NCI-H2171 treated with DMSO at 0.1 percent for 48 hours (cell line): ENCODE measurements at places on chromosomes 13 and 19.
A peak's percentile ranks its signal among the peaks of the same experiment; 100 is the strongest.

DNA sequence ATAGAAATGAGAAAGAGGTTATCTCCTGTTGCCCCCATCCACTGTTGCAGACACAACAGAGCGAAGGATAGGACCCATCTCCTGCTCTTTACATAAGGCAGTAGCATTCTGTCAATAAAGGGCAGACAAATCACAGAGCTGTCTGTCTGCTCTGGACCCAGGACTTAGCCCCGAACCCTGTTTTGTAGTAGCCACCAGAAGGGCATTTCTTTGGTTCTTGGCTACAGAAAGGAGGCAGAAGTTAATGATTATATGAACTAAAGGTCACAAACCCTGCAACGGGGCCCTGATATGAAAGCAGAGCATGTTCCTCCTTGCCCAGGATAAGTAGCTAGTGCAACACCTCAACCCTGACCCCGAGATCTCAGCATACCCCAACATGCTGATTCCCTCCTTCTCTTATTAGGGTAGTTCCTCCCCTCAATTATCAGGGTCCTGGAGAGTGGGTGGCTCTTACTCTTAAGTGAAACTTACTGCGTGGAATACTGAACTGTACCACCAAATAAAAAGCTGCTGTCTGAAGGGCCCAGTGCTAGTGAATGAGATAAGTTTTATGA is 680.4 kb upstream of the SPRY2 start:
- no peak for DNase-seq

GRCh38 chr19:10262771-10263170 is 8.1 kb upstream of the ICAM1 start:
- no peak for DNase-seq

DNA sequence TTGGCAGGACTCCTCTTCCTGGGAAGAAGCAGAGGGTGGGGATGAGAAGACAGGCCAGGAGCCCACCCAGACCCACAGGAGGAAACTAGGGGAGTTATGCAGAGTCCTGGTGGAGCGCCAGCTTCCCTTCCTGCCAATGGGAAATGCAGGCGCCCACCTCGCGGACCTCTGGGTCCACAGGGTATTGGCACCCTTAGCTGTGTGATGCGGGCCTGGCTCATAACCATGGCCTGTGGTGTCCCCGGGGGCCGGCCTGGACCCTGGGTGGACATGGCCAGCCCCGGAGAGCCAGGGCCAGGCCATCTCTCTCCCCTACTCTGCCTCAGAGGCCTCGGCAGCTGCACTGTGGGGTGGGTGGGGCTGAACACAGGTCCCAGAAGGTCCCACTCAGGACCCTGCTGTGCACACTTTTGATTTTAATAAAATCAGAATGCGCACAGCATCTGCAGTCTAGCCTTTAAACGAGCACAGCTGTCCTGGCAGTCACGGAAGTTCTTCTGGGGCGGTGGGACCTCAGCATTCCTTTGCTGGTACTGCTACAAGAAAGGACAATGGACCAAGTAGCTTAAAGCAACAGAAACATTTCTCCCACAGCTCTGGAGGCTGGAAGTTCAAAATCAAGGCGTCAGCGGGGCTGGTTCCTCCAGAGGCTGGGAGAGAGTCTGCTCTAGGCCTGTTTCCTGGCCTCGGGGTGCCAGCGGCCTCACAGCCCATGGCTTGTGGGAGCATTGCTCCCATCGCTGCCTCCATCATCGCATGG is 1.8 kb downstream of the F10 start:
- no peak for DNase-seq

GRCh38 chr13:98438246-98439125 is 138.4 kb downstream of the STK24 start:
- DNase-seq, result no peak

DNA sequence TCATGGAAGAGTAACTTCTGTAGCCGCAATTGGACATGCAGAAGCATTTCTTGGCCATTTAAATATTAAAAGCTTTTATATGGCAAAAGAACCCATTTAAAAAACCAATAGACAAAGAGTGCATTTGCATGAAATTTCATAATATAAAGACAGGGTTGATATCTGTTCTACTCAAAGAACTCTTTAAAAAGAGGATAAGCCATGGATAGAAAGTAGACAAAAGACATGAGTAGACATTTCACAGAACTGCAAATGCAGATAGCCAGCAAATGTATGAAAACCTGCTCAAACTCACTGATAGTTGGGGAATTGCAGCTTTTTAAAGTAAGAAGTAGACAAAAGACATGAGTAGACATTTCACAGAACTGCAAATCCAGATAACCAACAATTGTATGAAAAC is 218.1 kb downstream of the SHISA2 start:
- DNase-seq, result no peak

- peak; percentile 23 for DNase-seq
Observed at GRCh38 chr19:21202865-21203494, 61.1 kb downstream of the ZNF431 start.

GRCh38 chr13:86737334-86737932 is 933.7 kb upstream of the SLITRK5 start:
- DNase-seq, result no peak

DNA sequence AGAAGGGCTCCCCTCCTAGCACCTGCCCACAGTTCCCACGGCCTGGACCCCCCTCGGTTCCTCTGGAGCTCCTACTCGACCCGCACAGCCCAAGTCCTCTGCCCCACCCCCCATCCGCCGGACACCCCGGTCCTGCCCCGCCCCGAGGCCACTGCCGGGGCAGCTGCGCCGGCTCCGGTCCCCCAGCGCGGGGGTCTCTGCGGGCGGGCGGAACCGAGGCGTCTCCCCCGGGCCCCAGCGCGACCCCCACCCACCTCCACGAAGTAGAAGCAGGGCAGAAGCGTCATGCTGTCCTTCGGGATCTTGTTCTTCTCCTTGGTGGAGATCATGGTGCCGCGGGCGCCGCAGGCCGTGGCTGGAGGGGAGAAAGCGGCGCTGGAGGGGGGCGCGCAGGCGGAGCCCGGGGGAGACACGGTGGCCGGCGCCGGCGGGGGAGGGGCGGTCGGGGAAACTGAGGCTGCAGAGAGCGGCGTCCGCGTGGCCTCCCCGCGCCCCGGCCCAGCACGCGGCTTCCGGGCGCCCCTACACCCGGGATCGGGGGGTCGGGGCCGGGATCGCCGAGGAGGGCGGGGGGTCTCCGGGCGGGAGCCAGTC is 427 bp downstream of the PLPPR3 start:
- DNase-seq, result no peak

DNA sequence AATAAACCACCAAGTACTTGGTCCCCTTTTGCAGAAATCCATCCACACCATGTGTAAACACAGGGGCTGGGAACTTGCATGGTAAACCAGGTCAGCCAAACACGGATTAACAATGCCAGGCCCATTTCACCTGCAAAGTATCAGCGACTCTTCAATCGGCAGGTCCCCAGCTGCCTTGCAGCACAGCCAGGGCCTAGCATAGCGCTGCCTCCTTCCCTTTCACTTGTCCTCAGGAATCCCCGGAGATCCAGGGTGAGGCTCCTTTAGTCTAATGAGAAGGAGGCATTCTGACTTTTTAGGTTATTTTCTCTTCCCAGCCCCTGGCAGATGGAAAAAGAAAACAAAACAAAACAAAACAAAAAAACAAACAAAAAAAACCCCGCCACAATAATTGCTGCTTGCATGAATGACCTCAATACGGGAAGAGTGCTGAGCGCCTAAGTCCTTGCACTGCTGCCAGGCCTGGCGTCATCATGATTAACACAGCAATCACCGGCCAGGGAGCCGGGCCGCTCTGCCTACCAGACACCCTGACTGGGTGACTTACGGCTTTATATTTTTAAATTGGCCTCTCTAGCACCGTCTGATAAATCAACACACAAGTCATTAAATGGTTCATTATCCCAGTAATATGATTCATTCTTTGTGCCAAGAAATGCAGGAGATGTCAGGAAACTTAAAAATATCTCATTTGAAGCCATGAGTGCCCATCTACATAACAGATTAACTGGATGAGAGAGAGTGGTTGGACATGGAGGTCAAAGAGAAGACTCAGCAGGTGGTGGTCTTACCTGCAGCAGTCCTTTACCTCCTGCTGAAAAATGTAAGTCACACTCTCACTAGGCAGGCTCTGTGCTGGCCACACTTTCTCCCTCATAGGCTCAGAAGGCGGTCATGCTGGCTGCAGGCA is 692.7 kb downstream of the UQCRFS1 start:
- DNase-seq, result no peak

DNA sequence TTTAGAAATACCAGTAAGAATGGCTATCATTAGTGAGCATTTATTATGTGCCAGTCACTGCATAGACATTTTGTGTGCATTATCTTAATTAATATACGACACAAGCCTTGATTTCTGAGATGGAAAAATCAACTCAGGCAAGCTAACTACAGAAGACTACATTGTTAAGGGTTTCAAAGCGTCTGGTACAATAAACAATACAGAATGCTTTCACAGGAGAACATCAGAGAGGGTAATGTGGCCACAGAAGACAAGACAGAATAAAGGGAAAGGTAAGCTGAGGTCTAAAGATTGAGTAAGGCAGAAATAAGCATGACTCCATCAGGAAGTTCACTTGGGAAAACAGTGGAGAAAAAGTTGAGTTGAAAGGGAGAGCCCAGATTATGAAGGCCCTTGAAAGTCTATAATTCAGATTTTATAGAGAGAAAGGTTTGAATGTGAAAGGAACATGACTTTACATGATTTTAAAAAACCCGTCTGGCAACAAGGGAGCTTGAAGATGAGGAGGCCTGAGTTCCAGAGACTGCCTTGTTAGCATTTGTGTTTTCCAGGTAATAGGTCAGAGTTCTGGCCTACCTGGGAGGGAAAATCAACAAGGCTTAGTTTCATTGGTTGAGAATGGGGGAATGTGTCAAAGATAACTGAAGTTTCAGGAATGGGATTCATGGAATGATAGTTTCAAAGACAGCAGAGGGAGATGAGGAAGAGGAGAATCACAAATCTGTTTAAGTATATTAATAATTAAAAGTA is 1.8 kb upstream of the MBNL2 start:
- no peak for DNase-seq

GRCh38 chr13:28442839-28443238 is 52.1 kb downstream of the FLT1 start:
- no peak for DNase-seq

DNA sequence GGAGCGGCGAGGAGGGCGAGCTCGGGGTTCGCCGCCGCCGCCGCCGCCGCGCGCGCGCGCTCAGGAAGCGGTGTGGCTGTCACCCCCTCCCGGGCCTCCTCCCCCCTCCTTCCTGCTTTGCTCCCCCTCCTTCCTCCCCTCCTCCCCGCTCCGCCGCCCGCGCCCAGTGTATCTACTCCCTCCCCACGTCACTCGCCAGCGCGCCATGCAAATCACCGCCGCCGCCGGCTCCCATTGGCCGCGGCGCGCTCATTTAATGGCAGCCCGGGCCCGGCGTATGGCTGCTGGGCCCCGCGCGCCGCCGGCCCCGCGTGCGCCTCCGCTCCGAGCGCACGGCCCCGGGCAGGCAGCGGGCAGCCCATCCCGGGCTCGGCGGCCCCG is 335 bp upstream of the SOX1 start:
- DNase-seq, result peak; percentile 57

GRCh38 chr13:106650690-106651205 is 82.8 kb upstream of the ARGLU1 start:
- DNase-seq, result no peak

DNA sequence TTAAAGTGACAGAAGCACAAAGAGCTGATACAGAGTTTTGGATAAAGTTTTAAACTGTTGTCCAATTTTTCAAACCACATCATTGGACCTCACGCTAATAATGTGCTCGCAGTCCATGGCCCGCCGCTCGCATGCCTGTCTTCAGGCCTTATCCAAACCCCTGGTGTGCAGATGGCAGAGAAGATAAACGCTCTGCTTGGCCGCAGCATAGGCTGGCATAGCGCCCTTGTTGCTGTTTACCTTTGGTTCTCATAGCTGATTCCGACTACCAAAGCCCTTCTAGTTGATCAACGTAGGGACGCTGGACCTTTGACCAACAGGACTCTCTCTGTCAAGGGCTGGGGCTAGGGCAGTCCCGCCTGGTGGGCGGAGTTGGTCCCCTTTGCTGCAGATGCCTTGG is 23.5 kb upstream of the QTRT1 start:
- no peak for DNase-seq

DNA sequence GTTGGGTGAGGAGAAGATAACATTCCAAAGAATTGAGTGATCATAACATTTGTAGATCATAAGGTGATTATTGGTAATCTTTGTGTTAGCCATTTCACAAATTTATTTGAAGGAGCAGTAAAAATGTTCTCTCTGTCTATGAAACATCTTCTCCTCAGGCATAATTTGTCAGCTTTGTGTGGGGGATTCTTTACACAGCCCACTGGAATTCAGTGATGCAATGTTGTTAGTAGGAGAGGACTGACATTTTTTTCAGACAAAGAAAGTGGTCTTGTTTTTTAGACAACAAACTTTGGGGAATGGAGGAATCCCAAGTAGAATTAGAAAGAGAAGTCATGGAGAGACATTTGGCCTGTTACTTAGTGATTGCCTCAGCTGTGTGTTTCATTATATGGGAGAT is 100.3 kb downstream of the ITGBL1 start:
- no peak for DNase-seq

- DNase-seq, result no peak
Observed at GRCh38 chr13:76667551-76667950, 218.7 kb downstream of the KCTD12 start.

DNA sequence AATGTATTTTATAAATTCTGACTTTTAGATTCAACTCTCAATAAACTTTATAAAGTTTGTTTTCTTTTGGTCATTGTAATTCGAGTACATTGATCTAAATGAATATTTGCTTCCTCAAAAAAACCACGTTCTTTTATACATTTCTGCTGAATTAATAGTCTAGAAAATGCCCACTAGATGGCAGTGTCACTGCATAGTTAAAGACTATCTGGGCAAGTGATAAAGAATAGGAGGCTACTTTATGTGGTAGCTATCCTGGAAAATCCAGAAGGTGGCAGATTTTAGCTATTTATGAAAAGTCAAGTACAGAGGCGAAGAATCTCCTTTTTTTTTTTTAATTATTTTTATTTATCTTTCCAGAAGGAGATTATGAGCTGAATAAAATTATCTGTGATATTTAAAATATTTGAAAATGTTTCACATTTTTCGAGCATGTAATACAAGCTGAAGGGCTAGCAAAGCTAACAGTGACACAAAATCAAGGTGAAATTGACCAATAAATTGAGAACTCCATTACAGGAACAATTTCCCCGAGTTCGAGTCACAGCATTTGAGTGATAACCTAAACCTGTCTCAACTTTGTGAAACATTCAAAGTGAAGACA is 221.8 kb downstream of the OLFM4 start:
- peak; percentile 89 for DNase-seq

DNA sequence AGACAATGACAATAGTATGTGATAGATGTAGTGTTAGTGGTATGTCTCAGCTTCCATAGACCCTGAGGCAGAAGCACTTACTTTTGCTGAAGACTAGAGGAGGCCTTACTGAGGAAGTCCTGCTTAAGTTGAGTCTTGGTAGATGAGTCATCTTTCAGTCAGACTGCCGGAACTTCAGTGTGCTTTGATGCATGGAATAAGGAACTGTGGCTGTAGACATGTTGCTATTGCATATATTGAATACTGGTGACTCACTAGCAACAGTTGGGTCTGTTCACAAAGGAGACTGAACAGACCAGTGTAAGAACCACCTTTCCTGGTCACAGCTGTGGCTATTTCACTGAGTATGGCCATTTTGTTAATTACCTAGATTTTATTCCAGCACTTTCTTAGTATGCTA is 1000.6 kb downstream of the OLFM4 start:
- DNase-seq, result peak; percentile 34
